ENCODE measurements at places on chromosomes 1 and 21. TPM values are rescaled to one million over a fixed set of nuclear protein-coding genes. Genes with fewer than 3 reads are reported as not detected.

- no peak for DNase-seq
Observed at GRCh38 chr1:58573705-58574591, 3.1 kb downstream of the TACSTD2 start.

GRCh38 chr1:7109901-7110300 lies 324.6 kb downstream of the CAMTA1 start:
- no peak for DNase-seq

The LRRC7 gene
- total RNA-seq: 2.8 TPM

The ZZZ3 gene
- total RNA-seq: 38.9 TPM

- no peak for DNase-seq
Observed at GRCh38 chr1:31376375-31377134, 3.7 kb upstream of the FABP3 start.

- no peak for DNase-seq
Observed at GRCh38 chr1:202164271-202165037, 4.1 kb upstream of the PTPN7 start.

DNA sequence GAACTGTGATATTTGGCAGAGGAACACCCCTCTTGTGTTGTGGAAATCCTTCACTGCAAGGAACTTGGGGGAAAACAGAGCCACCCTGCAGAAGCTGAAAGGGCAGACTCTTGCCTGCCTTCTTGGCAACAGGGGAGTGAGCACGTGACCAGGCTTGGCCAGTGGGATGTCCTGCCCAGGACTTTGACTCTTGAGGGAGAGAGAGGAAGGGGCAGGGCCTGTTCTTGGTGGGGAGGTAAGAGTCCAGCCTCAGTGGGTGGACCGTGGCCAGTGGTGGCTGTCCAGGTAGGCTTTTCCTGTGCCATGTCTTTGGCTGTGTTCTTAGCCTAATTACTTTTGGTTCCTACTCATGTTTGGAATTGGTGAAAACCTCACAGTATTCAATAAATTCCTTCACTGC lies 8.6 kb upstream of the AK2 start:
- DNase-seq: no peak

All from prostate gland (tissue), 2 donors.